NCI-H460 (cell line): ENCODE measurements at places on chromosomes 2 and 18.
A peak's percentile ranks its signal among the peaks of the same experiment; 100 is the strongest.

DNA sequence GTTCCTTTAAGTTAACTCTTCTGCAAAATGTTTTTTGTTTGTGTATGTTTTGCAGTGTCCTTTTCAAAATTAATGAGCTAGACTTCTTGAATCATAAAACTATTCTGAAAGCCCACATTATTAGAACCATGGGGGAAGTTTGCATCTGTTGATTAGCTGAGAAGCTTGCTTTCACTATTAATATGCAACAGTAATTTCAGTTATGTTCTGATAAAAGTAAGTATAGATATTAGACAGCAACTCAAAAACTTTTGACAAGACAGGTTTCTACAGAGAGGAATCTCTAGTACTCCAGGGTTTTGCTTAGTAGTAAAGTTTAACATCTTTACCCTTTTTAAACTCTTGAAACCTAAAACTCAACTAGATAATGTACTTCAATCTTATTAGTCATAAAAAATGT, 147.8 kb downstream of the UBE2E3 start:
- DNase-seq: no peak

- peak; percentile 30 for DNase-seq
Measured at GRCh38 chr2:9703701-9704221, 73.0 kb upstream of the YWHAQ start.

DNA sequence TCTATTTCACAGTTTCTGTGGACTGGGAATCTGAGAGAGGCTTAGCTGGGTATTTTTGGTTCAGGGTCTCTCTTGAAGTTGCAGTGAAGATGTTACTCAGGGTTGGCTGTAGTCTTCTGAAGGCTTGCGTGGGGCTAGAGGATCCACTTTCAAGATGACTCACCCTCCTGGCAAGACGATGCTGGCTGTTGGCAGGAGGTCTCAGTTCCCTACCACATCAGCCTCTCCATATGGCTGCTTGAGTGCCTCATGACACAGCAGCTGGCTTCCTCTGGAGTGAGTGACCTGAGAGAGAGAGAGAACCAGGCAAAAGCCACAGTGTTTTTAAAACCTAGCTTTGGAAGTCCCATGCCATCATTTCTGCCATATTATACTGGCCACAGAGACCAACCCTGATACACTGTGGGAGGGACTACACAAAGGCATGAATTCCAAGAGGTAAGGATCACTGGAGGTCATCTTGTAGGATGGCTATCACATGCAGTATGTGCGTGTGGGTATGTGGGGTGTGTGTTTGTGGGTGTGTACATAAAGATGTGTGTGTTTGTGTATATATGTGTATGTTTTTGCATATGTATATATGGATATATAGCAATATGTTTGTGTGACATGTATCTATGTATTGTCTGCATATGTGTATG, 25.1 kb downstream of the DNPEP start:
- DNase-seq: no peak

DNA sequence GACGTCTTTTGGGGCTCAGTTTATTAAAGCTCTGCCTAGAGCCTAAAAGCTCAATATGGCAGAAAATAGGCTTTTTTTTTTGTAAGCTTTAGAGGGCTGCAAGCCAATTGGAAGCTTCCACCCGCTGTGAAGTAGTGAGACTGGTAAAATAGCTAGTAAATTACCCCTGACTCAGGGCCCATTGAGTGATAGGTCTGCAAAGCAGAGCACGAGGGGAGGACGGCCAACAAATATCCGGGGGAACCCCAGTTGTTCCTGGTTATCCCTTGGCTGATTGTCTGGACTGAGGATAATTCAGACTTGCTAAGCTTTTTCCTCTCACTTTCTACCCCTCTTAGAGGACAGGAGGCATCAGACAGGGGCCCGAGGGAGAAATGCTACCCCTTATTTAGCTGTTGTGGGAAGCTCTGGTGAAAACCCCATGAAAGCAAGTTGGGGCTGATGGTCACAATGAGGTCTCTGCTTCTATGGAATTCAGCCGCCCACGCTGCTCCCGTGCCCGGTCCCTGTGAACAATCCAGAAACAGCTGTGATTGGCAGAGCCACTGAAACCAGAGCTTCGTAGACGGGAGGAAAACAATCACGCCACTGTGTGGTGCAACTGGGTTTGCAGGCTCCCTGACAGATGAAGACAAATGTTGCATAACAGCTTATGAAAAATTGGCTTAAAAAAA, 141.9 kb upstream of the LGALSL start:
- DNase-seq: peak; percentile 24

DNA sequence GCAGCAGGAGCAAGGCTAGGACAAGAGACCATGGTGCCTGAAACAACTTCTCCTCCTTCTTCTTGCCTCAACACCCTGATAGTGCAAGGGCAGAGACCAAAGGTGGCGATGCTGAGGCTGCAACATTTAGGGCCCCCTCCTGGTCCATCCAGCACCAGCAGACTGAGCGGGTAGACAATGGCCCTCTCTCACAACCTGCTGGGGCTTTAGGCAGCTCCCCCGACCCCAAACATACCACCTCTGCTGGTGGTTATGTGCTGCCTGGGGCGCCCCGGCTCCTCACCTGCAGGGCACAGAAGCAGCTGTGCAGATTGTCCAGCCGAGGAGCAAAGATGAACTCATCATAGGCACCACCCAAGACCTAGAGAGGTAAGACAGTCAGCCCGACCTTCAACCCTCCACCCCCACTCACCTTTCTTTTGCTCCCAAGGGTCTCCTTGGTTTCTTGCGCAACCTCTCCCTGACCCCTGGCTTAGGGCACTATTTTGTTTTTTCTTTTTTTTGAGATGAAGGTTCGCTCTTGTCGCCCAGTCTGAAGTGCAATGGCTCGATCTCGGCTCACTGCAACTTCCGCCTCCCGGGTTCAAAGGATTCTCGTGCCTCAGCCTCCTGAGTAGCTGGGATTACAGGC, 3.5 kb downstream of the DNPEP start:
- DNase-seq: no peak

DNA sequence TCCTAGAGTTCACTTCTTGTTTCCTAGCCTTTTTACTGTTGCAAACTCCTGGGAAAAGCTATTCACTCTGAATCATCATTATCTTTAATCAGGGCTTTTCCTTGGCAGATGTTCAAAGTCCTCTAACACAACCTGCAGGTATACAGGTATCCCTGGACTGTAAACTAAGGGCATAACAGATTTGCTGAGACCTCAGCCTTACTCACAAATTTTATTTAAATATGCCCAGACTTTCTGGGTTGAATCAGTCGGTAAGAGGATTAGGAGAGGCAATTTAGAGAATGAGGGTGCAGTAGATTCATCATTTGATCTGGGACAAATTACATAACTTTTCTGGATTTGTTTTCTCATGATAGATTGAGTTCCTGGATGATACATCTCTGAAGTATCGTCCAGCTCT, 217.8 kb upstream of the STON1 start:
- no peak for DNase-seq

DNA sequence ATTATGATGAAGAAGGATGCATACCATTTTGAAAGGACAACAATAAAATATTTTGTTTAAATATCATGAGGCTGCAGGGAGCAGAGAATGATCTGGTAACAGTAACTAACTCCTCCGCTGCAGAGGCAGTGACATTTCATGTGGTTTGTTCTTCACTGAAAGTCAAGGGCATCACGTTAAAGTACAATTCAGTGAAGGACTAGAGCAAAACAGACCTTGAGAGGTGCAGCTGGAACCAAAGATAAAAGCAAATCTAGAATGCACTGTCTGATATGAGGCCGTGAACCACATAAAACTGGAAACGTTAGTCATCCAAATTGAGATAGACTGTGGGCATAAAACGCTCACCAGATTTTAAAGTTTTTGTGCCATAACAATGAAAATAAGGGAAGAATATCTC, 522.9 kb upstream of the TNP1 start:
- DNase-seq: no peak

- DNase-seq: no peak
Measured at GRCh38 chr2:43745457-43745856, 28.4 kb upstream of the DYNC2LI1 start.

DNA sequence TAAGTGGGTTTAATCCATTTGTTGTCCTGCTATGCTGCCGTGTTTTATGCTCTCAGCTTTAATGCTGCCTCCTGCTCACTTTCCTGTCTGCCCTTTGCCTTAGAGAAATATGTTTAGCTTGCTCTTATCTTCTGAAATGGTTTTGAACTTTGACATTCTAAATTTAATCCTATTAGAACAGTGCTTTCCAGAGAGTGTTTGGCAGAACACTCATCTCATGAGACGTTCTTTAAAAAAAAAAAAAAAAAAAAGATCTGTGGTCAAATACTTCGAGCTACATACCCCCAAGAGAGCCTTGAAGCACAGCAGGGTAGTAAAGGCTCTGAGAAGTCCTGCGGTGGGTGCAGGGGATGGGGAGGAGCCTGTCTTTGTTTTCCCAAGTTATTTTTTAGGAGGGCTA, 161.3 kb downstream of the SPP2 start:
- DNase-seq: no peak

GRCh38 chr2:152729844-152730243, 11.4 kb downstream of the ARL6IP6 start:
- no peak for DNase-seq

GRCh38 chr2:675982-676646, 1.1 kb downstream of the TMEM18 start:
- peak; percentile 64 for DNase-seq

GRCh38 chr2:167381349-167381748, 493.1 kb downstream of the XIRP2 start:
- no peak for DNase-seq

- no peak for DNase-seq
Measured at GRCh38 chr2:85865539-85866164, 23.1 kb downstream of the ST3GAL5 start.

DNA sequence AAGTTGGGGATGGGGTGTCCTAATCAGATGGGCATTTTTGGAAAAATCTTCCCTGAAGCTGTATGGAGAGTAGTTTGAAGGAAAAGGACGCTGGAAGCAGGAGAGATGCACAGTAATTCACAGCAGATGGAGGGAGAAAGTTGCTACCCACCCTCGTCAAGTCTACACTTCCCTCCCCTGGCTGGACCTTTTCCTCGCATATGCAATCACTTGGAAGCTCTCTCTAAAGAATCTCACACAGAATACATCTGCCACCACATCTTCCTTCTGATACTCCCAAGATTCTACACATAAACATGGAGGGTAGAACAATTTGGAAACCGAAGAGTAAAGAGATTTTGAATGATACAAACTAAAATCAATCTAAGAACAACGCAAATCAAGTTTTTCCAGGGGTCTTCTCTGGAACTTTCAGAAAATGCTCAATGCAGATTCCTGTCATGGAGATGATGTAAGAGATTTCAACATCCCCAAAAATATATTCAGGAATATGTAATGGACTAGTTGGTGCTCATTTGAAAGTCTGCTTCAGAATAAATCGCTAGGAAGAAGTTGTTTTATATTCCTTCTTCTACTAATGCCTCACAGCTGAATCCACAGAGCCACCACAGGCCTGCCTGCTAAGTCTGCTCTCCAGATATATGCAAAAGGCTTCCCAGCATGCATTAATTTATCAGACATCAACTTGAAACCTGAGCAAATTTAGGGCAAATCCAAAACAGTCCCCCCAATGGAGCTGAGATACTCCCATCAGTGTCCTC, 291.5 kb downstream of the LRATD1 start:
- no peak for DNase-seq

DNA sequence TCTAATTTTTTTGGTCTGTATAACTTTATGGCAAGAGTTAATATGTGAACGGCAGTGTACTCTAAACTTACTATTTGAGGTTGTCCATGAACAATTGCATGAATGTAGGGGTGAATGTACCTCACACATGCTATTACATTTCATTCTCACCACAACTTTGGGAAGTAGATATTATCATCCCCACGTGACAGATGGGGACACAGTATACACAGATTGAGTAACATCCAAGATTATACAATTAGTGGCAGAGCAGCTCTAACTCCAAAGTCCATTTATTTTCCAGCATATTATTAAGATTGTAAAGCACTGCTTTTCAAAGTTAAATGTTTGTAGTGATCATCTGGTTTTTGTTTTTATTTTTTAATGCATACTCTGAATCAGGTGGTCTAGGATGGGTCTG, 622.1 kb upstream of the ZEB2 start:
- no peak for DNase-seq

- DNase-seq: no peak
Measured at GRCh38 chr2:150742094-150742493, 254.6 kb upstream of the RND3 start.

GRCh38 chr2:238161291-238162051, 2.7 kb downstream of the ERFE start:
- no peak for DNase-seq

DNA sequence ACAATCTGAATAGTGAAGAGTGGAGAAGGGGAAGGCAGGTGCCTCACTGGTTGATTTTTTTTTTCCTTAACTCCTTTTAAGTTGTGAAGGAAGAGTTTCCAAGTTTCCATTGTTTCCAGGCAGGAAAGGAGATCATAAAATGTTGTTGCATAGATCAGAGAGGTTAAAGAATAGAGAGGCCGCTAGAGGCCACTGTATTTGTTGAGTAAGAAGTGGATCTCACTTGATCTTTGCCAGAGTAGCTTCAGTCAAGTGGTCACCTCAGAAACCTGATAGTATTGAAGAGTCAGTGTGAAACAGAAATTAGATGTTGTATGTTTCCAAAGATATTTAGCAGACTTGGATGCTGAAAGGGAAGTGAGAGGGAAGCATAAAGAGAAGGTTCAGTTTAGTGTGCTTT, 17.6 kb downstream of the CTNNA2 start:
- no peak for DNase-seq

GRCh38 chr2:120902592-120902991, 166.9 kb downstream of the GLI2 start:
- DNase-seq: no peak

- no peak for DNase-seq
Measured at GRCh38 chr2:152089238-152089637, 9.6 kb downstream of the CACNB4 start.

- DNase-seq: no peak
Measured at GRCh38 chr18:32303400-32303799, 113.6 kb downstream of the MEP1B start.

GRCh38 chr2:189465478-189465877, 24.2 kb downstream of the WDR75 start:
- no peak for DNase-seq

- DNase-seq: no peak
Measured at GRCh38 chr2:239058766-239059165, 210.9 kb downstream of the TWIST2 start.

GRCh38 chr2:216554755-216555154, 56.1 kb downstream of the RPL37A start:
- DNase-seq: no peak

DNA sequence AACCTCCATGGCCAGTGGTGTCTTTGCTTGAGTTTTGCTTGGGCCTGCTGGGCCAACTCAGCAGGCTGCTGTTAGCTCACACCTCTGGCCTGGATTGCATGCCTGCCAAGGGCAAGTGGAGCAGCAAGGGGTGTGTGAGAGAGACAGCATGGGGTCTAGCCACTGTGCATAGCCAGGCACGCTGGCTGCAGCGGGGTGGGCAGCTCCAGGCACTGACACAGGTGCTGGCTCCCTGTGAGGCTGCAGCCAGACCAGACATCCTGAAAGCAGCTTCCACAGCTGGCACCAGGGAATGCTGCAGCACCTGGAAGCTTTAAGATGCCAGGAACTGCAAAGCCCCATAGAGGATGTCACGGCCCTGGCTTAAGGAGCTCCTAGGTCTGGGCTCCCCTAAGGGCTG, 376.4 kb upstream of the VWC2L start:
- DNase-seq: no peak

GRCh38 chr2:42114091-42114490, 55.1 kb upstream of the EML4 start:
- DNase-seq: no peak
